ENCODE measurements at places on chromosomes 4 and X.

DNA sequence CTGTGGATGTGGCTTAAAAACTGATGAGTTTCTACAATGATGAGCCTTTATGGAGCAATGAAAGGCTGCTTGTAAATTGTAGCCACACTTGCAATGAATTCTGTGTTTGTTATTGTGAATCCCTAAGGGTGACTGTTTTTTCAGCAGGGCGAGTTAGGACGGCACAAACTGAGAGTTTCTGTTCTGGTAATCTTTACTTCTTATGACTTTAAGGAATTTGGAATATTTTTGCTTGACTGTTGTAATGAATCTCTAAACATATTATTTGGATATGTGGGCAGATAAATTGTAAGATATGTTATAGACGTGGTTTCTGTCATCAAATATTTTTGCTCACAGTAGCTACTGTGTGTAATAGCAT, 22.2 kb downstream of the RBPJ start:
- no peak for DNase-seq

DNA sequence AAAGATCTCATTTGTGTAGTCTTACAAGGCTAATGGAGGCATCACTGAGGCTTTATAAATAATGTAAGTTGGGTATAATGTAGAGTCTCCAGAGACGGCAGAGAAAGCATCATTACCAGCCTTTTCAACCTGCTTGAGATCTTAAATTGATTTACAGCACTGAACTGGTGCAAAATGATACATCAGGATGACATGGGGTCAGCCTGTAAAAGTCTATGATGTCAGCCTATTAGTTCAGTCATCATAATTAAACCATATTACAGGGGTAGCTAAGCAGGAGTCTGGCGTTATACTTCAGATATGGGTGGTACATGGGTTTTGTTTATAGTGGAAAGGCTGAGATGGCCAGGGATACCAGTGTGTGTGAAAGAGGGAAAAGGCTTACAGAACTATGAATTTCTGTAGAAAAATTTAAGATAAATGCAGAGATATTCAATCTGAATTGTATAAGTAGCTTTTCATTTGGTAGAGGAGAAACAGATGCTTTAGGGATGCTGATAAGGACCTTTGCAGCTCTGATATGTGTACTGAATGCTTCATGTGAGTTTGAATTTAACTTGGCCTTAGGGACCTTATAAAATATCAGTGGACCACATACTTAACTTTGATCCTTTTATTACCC, 2.7 kb downstream of the SMAD1 start:
- no peak for DNase-seq

DNA sequence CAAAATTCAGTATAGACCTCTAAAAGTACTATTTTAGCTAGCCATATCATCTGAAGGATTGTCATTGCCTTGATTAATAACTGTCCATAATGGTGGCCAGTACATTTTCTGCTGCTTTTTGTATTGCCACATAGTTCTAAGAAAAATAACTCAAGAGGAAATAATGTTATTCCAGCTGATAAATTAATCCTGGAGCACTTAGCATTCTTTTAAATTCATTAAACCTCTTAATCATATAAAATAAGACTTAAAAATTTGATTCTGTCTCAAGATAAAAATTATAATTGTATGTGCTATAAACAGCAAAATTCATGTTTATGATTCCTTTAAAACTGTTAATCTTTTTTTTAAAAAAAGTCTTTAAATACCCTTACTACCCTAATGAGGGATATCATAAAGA, 12.7 kb downstream of the PTPN13 start:
- DNase-seq, result no peak

GRCh38 chrX:7061429-7061828, 86.1 kb upstream of the STS start:
- no peak for DNase-seq

DNA sequence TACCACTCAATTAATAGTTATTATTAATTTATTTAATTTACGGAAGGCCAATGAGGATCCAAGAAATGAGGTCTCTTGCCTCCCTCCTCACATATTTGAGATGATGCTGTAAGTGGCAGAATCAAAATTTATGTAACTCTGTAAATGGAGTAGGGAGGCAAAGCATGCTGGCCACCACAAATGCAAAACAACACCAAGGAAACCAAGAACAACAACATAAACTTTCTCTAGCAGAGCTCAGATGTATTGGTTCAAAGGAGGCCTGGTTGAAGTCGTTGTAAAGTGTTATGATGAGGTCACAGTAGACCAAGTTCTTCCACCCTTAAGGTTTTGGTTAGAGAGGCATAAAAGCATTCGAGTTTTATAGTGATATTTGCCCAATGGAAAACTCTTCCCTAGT, 194.8 kb upstream of the FAT1 start:
- no peak for DNase-seq

DNA sequence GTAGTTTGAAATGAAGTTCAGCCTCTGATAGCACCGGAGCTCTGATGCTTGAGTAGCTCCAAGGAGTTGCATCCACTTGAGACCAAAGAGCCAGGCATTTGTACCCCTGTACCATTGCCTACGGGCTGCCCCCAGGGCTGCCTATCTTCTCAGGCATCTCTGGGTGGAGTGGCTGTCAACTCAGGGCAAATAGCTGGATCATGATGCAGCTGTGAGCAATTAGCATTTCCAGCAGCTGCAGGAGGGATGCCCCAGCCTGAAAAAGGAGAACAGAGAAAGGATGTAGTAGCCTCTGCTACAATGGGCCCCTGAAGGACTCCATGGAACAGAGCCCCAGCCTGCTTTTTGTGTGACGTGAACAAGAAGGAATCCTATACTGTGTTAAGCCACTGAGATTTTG, 492.6 kb downstream of the BCOR start:
- no peak for DNase-seq

DNA sequence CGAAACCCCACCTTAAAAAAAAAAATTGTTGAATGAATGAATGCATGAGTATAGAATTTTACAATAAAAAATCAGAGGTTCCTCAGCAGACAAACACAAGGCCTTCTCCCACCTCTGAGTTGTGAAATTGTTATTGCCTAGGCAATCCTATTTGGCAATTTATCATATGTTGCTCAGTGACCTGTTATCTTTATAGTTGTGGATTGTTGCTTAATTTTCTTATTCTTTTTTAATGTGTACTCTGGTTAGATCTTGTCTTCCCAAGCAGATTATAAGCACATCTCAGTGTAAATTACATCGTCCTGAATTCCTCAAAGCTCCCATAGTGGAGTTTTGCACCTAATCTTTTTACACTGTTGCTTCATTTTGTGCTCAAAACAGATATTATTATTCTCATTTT, 71.9 kb downstream of the RBM47 start:
- DNase-seq, result no peak

- no peak for DNase-seq
These were observed 61.9 kb downstream of the ASB9 start for GRCh38 chrX:15207994-15208393.

GRCh38 chr4:119939071-119939995, 127.3 kb downstream of the MAD2L1 start:
- no peak for DNase-seq

DNA sequence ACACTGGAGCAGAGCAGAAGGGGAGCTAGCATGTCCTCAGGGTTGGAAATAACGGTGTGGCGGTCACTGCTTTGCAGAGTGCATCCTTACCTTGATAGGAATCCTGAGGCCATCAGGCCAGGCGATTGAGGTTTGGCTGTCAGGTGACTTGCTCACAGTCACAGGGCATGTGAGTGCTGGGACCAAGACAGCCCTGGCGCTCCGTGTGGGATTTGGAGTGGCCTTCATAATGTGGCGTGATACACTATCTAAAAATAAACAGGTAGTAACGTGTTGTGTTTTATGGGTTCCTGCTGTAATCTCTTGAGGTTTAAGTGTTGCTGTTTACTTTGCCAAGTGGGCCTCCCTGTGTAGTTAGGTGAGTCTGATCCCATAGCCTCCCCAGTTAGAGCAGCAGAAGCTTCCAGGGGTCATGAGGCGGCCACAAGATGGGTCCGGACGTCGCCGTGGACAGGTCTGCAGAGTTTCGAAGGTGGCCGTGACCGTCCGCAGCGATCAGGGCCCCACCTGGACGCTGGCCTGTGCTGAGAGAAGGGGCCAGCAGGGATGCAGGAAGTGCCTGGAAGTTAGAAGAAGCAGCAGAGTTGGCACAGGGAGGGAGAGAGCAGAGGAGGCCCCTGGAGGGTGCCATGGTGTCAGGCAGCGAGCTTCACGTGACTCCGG, 27.7 kb downstream of the RGS12 start:
- no peak for DNase-seq

DNA sequence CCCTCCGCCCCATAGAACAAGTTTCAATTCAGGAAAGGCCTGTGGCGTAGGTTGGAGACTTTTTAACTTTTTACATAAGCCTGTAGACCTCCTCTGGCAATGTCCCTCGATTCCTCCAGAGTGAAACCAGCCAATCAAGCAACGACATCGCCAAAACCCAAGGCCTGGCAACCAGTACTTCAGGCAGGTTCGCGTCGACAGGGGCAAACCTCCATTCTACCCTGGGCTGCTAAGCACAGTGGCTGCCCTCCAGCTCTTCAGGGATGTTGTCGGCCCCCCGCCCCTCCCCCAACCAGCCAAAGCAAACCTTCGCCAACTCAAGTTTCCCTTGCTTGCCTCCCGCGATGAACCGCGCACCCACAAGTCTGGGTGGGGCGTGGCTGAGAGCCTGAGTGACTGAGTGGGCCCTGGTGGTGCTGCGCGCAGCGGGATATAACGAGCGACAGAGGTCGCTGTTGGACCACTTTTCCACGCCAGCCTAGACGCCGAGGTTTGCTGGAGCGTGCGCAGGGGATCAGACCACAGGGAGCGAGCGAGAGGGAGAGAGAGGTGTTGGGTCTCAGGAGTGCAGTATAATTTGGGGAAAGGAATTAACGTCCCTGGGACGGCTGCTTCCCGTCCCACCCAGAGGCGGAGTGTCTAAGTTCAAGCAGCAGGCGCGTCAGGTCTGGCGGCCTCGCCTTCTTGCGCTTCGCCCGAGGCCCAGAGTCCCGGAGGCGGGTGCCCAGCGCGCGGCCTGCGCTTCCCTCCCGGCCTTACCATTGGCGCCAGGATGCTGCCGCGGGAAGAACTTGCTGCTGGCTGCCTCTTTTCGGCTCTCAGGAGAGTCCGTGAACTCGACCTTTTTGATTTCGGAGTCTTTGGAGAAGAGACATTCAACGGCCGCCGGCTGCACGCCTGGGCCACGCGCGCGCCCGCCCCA, 9.0 kb upstream of the PITX2 start:
- no peak for DNase-seq

DNA sequence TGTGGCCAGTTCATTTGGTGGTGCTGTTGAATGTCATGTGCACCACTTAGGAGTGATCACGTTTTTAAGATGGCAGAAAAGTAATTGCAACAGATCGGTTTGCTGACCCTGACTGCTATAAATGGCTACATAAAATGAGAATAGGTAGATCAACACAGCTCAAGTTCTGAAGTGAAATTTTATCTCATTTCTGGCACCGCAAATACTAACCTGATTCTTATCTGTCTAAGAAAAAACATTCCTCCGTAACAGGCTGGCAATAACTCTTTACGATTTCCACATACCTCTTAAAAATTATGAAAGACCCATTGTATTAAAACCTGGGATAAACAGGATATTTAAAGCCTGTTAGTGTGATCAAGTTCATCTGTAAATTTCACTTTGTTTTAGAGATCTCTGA, 387.5 kb downstream of the PDGFC start:
- no peak for DNase-seq

DNA sequence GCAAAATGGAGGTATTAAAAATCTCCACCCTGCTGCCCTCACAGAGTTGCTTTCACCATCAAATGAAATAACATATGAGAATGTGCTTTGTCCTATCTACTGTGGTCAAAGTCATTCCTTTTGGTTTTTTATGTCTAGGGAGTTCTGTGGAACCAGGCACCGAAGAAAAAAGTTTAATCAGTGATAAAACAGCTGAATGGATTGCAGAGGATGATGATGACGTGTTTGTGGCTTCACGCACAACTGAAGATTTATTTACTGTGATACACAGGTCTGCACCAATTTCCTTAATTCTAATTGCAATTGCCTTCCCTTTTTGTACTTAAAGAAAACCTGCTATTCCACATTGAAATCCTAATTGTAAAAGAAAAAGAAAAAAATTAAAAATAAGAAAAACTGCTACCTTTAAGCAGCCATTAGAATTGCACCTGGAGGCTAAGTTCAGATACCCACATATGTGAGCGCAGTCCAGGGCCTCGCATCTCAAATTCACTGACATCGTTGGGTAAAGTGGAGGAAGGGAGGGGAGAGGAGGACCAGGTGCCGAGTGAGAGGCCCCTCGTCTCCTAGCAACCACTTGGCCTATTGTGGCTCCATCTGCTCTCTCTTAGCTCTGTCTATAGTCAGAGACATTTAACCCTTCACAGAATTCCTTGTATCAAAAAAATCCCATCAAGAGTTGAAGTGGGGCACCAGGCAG, 10.5 kb upstream of the RTL5 start:
- DNase-seq, result no peak

- DNase-seq, result no peak
These were observed 2.4 kb upstream of the GPR82 start for GRCh38 chrX:41721590-41721989.

GRCh38 chr4:105061136-105061696, 85.5 kb upstream of the TET2 start:
- DNase-seq, result no peak

DNA sequence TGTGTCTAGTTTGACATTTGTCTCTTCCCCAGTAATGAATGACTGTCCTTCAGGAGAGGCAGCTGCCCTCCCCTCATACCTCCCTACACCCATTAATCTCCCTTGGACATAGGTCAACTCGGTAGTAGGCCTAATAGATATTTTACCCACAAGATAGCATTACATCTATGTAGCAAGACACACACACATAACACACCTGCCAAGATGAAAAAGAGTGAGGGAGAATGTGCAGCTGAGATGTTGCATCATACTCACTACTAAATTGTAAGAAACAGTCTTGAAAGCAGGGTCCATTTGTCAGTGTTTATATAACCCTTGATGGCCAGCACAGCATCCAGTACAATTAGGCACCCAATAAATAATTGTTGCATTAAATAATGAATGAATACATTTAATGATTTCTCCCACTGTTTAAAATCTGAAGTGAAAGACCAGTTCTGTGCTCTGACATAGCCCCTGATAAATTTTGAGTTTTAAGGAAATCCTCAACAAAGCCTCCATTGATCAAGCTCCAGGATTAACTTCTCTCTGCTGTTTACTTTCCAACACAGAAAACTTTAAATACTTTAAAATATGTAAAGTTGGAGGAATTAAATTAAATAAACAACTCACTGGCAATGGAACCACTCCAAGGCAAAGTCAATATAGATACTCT, 440.8 kb upstream of the RASGEF1B start:
- DNase-seq, result no peak

- DNase-seq, result no peak
These were observed 812 bp downstream of the FAT1 start for GRCh38 chr4:186722796-186723291.

GRCh38 chr4:5940470-5941203, 47.8 kb upstream of the CRMP1 start:
- DNase-seq, result no peak

DNA sequence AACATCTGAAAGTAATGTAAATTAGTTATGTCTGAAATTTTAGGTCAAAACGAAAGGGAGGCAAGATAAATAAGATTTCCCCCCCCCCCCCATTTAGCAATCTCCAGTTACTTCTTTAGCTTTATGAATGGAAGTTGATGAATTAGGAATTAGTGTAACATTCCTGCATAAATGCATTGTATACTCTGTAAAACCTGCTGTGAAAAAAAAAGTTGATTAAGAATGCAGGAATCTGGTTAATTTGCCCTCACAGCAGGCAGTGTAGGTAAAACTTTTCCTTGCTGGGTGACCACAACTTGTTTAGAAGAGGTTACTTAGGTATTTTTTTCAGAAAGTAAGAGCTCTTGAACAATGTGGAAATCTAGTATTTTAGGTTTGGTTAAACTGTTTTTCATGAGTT, 15.3 kb downstream of the LARP7 start:
- no peak for DNase-seq

GRCh38 chr4:7815981-7816380, 123.7 kb downstream of the AFAP1 start:
- DNase-seq, result no peak

Data from NK-92 treated with Interleukin-12 subunit alpha and Interleukin-12 subunit beta, amount 100 ng/mL, for 24 hours (cell line).